ENCODE measurements at places on chromosomes 12 and 14.

DNA sequence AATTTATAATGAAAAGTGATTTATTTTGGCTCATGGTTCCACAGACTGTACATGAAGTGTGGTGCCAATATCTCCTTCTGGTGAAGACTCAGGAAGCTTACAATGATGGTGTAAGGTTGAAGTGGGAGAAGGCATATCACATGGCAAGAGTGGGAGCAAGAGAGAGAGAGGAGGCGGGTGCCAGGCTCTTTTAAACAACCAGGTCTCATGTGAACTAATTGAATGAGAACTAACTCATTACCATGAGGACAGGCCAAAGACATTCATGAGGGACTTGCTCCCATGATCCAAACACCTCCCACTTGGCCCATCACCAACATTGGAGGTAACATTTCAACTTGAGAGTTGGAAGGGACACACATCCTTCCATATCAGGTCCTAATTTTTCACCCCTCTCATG lies 155.2 kb downstream of the SLC38A4 start:
- DNase-seq = no peak

- DNase-seq = no peak
Observed at GRCh38 chr14:91987192-91987591, 39.7 kb upstream of the FBLN5 start.

DNA sequence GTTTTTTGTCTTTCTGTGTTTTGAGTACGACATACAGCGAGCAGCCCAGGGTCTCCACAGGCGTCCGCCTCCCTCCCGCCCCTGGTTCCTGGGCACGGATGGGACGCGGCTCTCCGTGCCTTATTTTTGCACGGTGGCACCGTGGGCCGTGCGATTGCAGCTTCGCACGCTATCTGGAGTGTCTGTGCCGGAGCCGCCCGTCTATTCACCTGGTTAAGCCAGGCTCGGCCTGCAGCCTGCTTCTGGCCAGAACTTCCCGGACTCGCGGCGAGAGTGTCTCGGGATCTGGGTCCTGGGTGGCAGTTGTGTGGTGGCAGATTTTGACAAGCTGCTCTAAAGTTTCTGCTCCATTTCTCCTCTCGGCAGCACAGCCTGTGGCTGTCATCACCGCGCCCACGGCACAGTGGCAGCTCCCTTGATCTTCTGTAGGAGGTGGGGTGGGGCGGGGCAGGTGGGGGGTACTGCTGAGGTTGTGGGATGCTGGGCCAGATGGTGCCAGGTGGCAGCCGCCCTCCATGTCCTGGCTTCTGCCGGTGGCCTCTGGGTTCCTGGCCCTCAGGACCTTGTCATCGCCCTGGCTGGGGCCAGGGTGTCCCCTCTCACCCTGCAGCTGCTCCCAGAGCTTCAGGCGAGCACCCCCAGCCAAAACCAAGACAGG lies 2.9 kb downstream of the MMP17 start:
- no peak for DNase-seq

- no peak for DNase-seq
Observed at GRCh38 chr12:97951717-97952116, 489.1 kb downstream of the RMST start.

DNA sequence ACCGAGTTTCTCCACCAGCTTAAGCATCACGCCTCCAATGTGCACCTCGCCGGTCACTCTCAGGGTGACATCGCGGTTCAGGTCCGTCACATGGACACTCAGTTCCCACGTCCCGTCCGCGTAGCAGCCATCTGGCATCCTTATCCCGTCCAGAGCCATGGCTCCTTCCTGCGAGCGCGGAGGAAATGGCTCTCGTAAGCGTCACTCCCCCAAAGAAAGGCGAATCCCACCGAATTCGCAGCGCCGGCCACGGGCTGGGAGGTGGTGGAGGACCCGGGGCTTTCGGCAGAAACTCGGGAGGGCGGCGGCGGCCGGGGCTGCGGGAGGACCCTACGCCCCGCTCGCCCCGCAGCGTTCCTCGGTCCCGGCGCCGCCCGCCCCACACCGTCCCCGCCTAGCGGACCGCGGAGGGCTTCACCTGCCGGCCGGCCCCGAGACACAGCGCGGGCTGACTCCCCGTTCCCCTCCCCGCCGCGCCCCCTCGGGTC lies 396 bp downstream of the FERMT2 start:
- peak; percentile 91 for DNase-seq

DNA sequence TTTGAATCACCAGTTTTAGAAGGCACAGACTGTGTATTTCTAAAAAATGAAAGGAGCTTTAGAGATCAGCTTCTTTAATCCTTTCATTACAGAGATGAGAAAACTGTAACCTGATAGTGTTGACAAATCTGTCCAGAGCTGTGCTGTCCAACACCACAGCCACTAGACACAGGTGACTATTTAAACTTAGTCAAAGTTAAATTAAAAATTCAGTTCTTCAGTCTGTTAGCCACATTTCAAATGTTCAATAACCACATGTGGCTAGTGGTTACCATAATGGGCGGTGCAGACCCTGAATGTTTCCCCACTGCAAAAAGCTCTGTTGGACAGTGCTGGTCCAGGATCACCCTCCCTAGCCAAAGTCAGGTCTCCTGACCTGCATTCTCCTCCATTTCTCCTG lies 21.6 kb downstream of the DAD1 start:
- DNase-seq = no peak

DNA sequence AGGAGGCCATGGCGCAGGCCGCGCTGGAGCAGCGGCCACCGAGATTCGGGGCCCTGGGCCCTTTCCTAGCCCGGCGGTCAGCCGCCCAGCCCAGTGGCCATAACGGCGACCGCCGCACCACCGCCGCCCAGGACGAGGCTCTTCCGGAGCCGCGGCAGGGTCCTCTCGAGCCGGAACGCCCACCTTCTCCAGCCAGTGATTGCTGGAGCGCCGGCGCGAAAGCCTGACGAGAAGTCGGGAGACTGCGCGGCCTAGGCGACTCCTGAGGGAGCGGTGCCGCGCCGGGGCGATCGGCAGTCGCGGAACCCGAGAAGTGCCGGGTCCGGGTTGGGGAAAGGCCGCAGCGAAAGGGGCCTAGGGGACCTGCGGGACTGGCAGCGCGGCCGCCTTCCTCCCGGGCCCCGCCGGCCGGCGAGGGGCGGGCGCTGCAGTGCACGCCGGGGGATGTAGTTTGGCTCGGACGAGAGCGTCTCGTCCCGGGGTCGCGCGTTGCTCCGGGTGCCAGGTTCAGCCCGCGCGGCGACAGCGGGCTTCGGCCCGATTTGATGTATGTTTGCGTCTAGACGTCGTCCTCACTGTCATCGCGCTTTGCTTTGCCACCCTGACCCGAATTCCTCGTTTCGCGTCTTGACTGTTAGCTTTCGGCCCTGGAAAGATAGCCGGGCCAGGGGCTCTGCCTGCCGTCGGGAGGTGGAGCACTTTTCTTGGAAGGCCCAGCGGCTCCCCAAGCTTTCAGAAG lies at the start of gene VTI1B:
Gene VTI1B (minus strand): TSS at position 153 of the 739 bp plus-strand sequence. CDS start 143 bp downstream, at position 10.
- DNase-seq = peak; percentile 100

GRCh38 chr14:54309615-54310014 lies 87.2 kb upstream of the CDKN3 start:
- no peak for DNase-seq

DNA sequence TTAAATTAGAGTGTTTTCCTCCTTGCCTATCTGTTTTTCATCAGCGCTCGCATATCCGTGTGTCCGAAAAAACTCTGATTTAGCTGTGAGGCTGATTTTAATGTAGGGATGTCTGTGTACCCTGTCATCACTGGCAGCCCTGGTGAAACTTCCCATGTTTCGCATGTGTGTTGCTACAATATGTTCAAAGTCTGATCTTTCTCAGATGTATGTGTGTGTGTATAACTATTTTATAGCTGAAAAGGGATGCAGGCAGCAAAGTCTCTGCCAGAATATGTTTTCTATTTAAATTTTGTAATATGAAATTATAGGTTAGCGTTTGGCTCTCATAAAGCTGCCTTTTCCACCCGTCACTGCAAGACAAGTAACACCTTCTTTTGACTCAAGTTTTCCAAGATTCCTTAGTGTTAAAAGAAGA lies 154.8 kb downstream of the TMTC2 start:
- no peak for DNase-seq

GRCh38 chr14:79056879-79057278 lies 886.7 kb downstream of the NRXN3 start:
- no peak for DNase-seq

DNA sequence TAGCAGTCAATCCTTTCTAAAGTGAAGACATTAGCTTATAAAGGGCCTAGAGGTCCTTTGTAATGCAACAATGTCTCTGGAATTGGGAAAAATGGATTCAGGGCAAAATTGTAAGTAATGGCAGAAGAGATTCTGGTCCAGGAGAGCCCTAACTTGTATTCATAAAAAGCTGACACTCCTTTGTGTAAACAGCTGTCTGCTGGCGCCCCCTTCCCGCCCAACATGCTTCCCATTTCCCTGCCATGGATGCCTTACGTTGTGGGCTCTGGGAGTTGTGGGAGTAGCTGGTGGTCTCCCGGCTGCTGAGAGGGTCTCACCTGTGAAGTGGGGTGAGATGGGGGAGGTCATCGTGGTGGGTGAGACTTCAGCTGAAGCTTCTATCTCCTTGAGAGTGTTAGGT lies 2.3 kb downstream of the ACRBP start:
- DNase-seq = no peak

DNA sequence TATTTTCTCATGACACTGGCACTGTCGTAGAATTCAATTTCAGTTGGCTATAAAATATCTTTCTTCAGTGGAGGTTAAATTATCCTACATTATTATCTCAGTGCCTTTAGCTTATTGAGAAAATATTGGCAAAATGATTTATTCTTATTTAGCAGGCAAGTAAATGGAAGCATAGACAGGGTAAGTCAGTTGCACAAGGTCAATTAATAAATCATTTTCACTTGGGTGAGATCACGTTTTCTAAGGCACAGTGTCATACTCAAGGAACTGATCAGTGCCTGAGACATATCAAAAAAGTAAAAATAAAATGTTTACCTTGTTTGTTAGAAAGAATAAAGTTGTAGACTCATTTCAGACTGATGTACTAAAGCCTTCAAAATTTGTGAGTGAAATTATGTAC lies 95.0 kb downstream of the ACSS3 start:
- no peak for DNase-seq

Measured in right kidney (tissue), 9 donors.